ENCODE measurements at places on chromosomes 16 and 17. TPM values are rescaled to one million over a fixed set of nuclear protein-coding genes. Genes with fewer than 3 reads are reported as not detected.
A peak's percentile ranks its signal among the peaks of the same experiment; 100 is the strongest.

KRTAP2-2 gene
- not detected for total RNA-seq

ALOX15B gene
- not detected for total RNA-seq

CDH1 gene
- not detected for total RNA-seq

SEPTIN1 gene
- total RNA-seq = 0.11 TPM

DNA sequence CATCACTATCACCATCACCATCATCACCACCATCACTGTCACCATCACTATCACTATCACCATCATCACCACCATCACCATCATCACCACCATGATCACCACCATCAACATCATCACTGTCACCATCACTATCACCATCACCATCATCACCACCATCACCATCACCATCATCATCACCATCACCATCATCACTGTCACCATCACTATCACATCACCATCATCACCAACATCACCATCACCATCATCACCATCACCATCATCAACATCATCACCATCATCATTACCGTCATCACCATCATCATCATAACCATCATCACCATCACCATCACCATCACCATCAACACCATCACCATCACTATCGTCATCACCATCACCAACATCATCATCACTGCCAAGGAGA, 273.8 kb downstream of the FOXL1 start:
- H3K36me3 ChIP-seq = no peaks in the 10 kb centered on the region
- no peaks in the 10 kb centered on the region for H3K4me1 ChIP-seq
- no peaks in the 10 kb centered on the region for H3K27me3 ChIP-seq

DNA sequence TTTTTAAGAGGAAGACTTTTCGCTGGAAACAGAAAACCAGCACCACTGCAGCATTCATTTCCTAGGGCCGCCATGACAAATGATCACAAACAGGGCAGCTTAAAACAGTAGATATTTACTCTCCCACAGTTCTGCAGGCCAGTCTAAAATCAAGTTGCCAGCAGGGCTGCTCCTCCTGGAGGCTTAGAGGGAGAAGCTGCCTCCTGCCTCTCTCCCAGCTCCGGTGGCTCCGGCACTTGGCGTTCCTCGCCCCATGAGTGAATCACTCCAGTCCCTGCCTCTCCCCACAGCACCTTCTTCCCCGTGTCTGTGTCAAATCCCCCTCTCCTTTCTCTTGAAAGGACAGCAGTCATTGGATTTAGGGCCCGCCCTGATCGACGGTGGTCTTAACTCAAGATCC, 72.1 kb downstream of the SOCS1 start:
- H3K27me3 ChIP-seq = no peaks in the 10 kb centered on the region
- DNase-seq = no peak
- no peak overlapping the region for H3K27ac ChIP-seq
- H3K4me3 ChIP-seq = no peak overlapping the region

DNA sequence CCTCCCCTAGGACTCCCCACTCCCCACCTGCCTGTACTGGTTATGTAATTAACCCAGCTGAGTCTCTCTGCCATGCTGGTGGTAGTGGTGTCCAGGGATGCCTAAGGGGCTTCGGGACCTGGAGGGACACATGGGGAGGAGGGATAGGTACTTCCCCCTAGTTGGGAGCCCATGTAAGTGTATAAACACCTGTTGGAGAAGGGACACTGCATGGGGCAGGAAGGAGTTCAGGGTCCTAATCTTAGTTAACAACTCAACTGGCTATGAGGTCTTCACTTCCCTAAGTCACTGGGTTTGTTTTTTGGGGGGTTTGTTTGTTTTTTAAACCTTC, 1.3 kb downstream of the RASL10B start:
- H3K36me3 ChIP-seq = no peaks in the 10 kb centered on the region
- no peaks in the 10 kb centered on the region for H3K27me3 ChIP-seq
- no peak for DNase-seq
- peaks cover 6% of the 10 kb centered on the region for H3K4me1 ChIP-seq
- no peak overlapping the region for H3K27ac ChIP-seq
- no peak overlapping the region for H3K4me3 ChIP-seq

DNA sequence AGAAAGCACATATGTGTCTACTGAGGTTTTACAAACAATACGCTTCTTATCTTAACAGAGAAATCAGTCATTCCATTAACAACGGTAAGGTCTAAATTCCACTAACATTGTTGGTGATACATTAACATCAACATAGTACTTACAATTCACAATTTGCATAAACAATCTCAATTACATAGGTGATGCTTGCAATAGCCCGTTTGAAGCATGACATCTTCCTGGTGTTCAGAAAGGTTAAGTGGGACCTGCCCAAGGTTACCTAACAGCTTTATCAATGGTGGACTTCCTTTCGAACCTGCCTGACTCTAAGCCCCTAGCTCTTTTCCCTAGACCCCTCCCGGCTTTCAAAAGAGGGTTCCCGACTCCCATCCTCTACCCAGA, 699 bp downstream of the FAM222B start:
- H3K4me1 ChIP-seq = peaks cover 5% of the 10 kb centered on the region
- H3K27me3 ChIP-seq = no peaks in the 10 kb centered on the region
- peak overlapping the region; percentile 39 for H3K4me3 ChIP-seq
- no peak for DNase-seq

DNA sequence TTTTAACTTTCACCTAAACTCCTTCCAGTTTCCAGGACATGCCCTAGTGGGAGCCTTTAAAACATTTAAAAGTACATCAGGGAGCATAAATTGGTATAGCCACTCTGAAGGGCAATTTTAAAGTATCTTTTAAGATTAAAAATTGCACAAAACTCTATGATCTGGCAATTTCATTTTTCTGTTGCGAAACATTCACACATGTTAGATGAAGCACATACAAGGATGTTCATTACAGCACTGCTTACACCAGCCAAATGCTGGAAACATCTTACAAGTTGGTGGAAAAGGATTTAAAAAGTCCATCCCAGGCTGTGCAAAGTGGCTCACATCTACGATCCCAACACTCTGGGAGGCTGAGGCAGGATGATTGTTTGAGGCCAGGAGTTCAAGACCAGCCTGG, 26.4 kb upstream of the LONP2 start:
- DNase-seq = no peak
- H3K27me3 ChIP-seq = no peaks in the 10 kb centered on the region
- no peak overlapping the region for H3K27ac ChIP-seq
- no peaks in the 10 kb centered on the region for H3K36me3 ChIP-seq

- H3K27ac ChIP-seq = no peak overlapping the region
- H3K4me1 ChIP-seq = no peaks in the 10 kb centered on the region
- no peak for DNase-seq
- no peak overlapping the region for H3K4me3 ChIP-seq
Measured at GRCh38 chr16:69348222-69348621, 3.4 kb downstream of the TMED6 start.

- H3K4me1 ChIP-seq = no peaks in the 10 kb centered on the region
- no peak overlapping the region for H3K4me3 ChIP-seq
- H3K27ac ChIP-seq = no peak overlapping the region
- peak; percentile 71 for DNase-seq
Measured at GRCh38 chr17:38667099-38667786, 7.5 kb downstream of the EPOP start.

DNA sequence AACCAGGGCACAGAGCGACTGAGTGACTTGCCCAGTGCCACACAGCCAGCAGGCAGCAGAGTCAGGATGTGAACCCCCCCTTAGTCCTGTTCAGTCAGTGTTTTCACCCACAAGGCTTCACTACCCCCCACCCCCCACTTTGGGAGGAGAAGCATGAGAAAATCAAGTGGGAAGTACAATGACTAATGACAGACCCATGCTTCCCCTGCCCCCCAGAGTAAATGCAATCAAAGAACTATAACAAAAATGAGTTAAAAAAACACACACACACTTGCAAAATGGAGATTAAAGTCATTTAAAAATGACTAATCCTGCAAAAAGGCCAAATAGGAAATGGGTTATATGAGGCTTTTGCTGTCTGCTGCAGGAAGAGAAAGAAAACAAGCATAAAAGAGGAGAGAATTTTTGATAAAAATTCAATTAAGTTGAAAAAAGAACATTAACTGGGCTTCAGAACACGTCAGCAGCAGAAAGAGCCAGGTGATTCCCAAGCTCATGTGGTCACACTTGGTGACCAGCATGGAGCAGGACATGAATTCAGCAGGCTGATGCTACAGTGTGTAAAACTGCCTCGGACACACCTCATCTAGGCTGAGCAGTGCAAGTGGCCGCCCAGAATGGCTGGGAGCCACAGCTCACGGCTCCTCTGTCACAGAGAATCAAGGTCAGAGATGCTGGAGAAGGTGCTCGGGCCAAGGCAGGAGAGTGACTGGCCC, 212.3 kb downstream of the ZNF423 start:
- peak overlapping the region; percentile 65 for H3K27ac ChIP-seq
- H3K27me3 ChIP-seq = no peaks in the 10 kb centered on the region
- H3K4me1 ChIP-seq = peaks cover 30% of the 10 kb centered on the region
- DNase-seq = peak; percentile 55
- no peaks in the 10 kb centered on the region for H3K36me3 ChIP-seq
- no peak overlapping the region for H3K4me3 ChIP-seq

- peaks cover 10% of the 10 kb centered on the region for H3K4me1 ChIP-seq
- peak overlapping the region; percentile 39 for H3K27ac ChIP-seq
- no peaks in the 10 kb centered on the region for H3K27me3 ChIP-seq
- no peaks in the 10 kb centered on the region for H3K36me3 ChIP-seq
- DNase-seq = peak; percentile 87
Measured at GRCh38 chr17:9240659-9241370, 219.5 kb downstream of the NTN1 start.

DNA sequence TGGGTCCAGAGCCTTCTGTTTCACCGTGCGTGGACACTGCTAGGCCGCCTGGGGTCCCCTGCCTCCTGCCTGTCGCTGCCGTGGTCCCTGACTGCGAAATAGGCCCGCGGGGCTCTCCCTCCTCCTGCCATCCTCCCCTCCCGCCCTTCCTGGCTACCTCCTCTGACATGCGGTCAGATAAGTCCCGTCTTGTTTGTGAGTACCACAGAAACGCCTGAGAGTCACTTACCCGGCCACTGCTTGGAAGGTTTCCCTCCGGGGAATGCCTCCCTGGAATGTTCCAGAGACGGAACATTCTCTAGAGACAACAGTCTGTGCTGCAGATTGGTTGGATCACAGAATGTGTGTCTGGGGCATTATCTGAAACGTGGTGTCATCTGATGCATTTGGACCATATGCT, 22.7 kb downstream of the CIBAR2 start:
- H3K36me3 ChIP-seq = no peaks in the 10 kb centered on the region
- H3K27ac ChIP-seq = no peak overlapping the region
- no peaks in the 10 kb centered on the region for H3K27me3 ChIP-seq
- H3K4me1 ChIP-seq = peaks cover 8% of the 10 kb centered on the region
- no peak overlapping the region for H3K4me3 ChIP-seq

GRCh38 chr17:16044487-16044886, 44.9 kb downstream of the TTC19 start:
- H3K36me3 ChIP-seq = peaks cover 43% of the 10 kb centered on the region
- H3K27me3 ChIP-seq = no peaks in the 10 kb centered on the region
- no peak overlapping the region for H3K4me3 ChIP-seq
- DNase-seq = no peak

- H3K36me3 ChIP-seq = no peaks in the 10 kb centered on the region
- DNase-seq = peak; percentile 73
- H3K27ac ChIP-seq = no peak overlapping the region
- H3K4me1 ChIP-seq = no peaks in the 10 kb centered on the region
Measured at GRCh38 chr17:50919321-50920040, 53.3 kb upstream of the TOB1 start.

DNA sequence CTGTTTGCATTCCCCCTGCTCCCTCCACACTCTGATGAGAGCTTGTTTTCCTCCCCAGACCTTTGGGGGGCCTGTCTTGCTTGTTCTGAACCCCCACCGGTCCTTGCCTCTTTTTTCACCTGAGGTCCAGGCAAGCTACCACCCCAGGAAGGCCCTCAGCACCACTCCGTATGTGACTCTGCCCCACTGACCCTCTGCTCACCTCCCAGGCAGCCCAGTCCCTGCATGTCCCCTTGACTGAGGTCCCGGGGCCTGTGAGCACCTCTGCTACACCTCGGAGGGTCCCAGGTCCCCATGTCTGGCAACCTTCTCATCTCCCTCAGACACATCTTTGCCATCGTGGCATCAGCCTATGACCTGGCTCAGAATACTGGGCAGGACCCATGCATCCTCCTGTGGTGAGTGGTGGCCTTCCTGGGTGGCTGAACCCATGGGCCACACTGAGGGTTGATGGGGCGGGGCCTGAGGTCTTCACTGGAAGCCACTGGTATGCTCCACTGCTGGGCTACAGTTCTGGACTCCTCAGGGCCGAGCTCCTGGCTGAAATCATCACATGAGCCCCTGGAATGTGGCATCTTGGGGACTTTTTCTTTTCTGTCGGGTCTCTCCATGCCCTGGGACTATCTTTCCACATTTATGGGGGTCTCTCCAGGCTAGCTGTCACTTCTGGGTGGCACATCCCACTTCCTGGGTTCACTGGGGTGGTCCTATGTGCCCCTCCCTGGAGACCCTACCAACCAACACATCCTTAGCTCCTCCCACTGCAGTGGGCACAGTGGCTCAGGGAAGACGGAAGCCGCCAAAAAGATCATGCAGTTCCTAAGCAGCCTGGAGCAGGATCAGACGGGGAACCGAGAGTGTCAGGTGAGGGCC, 3.5 kb downstream of the MYO15B start:
- peaks cover 10% of the 10 kb centered on the region for H3K4me1 ChIP-seq
- DNase-seq = no peak
- no peak overlapping the region for H3K4me3 ChIP-seq

GRCh38 chr17:12672947-12673346, 7.3 kb downstream of the MYOCD start:
- H3K27ac ChIP-seq = no peak overlapping the region
- H3K4me1 ChIP-seq = no peaks in the 10 kb centered on the region
- H3K27me3 ChIP-seq = peaks cover 3% of the 10 kb centered on the region
- no peak for DNase-seq
- no peaks in the 10 kb centered on the region for H3K36me3 ChIP-seq
- no peak overlapping the region for H3K4me3 ChIP-seq

Measured in adrenal gland (tissue), 19 donors.